Upper lobe of left lung (tissue), 6 donors: ENCODE measurements at places on chromosomes 16 and 17. TPM values are rescaled to one million over a fixed set of nuclear protein-coding genes. Genes with fewer than 3 reads are reported as not detected.
A peak's percentile ranks its signal among the peaks of the same experiment; 100 is the strongest.

Gene METTL22
- 85.0 TPM for total RNA-seq

Gene TLCD1
- total RNA-seq, result 23.3 TPM

Gene CCDC78
- total RNA-seq, result 17.1 TPM

Gene AXIN1
- total RNA-seq, result 28.1 TPM

Gene TEX19
- not detected for total RNA-seq

Gene FBXL20
- total RNA-seq, result 7.6 TPM

DNA sequence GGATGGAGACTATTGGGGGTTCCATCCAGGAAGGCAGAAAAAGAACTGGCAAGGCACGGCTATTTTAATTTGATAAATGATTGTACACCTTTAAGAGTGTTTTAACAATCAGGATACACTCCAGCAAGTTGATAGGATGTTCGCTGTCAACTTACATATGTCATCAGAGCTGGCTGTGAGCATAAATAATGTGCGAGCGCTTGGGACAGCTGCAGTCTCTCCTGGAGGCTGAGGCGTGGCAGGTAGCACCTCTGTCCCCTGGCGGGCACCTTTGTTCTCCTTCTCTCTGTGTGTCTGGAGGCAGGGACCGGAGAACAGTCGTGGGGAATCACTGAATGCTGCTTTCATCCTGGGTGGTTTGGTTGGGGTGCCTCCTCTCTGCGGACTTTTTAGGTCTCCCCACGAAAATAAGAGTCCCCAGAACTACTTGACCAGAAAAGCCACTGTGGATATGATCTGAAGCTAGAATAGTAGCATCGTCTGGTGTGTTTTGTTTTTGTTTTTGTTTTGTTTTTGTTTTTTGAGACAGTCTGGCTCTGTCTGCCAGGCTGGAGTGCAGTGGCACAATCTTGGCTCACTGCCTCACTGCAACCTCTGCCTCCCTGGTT is 9.4 kb downstream of the BAHCC1 start:
- no peaks in the 10 kb centered on the region for H3K36me3 ChIP-seq
- H3K27me3 ChIP-seq, result no peaks in the 10 kb centered on the region
- no peak overlapping the region for H3K4me3 ChIP-seq
- DNase-seq, result no peak
- peaks cover 68% of the 10 kb centered on the region for H3K4me1 ChIP-seq

DNA sequence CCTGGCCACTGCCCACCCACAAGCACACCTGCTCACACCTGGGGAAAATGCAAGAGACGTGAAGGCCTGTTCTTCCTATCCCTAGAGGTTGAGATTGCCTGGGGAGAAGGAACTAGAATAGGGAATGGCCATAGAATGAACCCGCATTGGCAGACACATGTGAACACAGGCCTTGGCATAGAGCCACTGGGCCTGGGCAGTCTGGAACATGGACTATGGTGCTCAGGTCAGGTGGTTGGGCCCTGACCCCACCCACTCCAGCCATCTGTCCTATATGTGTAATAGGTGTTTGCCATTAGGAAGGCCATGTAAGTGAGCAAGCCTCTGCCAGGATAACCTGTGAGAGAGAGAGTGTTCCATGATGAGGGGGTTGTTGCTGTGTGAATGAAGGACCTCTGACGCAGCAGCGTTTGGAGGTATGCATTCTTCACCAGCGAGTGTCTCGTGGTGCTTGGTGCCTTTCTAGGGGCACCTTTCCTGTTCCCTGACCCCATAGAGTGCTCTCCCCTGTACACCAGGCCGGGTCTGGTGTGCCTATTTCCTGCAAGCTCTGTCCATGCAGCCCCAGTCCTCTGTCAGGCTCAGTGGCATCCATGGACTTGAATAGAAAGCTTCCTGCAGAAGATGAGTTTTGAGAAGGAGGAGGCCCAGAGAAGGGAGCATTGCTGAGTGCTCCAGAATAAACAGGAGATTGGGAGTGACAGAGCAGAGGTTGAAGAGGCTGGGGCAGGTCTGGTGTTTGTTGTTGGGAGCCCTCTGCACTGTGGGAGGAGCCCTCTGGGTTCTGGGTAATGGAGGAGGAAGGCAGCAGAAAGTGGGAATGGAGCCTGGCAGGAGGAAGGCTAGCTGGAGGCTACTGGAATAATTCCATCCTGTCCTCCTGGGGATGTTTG is 15.6 kb downstream of the CTRL start:
- H3K4me3 ChIP-seq, result no peak overlapping the region
- H3K27ac ChIP-seq, result no peak overlapping the region
- H3K27me3 ChIP-seq, result no peaks in the 10 kb centered on the region
- H3K4me1 ChIP-seq, result peaks cover 22% of the 10 kb centered on the region

DNA sequence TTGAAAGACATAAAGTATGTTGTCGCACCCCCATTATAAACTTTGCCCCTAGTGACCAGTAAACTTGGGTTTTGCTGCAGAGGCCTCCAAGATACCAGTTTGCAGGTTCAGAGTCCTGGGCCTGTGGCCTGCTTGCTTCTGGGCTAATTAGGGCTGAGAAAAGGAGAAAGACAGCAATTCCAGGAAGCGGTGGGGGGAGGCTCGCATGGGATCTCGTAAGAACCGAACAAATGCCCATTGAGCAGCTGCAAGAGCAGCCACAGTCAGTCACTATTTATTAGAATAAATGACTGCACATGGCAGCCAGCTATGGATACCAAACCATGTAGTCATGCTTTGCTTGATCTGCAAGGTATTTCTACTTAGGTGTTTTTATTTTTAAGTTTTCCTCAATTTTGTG is 4.9 kb downstream of the SHISA9 start:
- no peaks in the 10 kb centered on the region for H3K36me3 ChIP-seq
- H3K4me3 ChIP-seq, result no peak overlapping the region
- H3K27ac ChIP-seq, result no peak overlapping the region
- H3K4me1 ChIP-seq, result no peaks in the 10 kb centered on the region
- no peak for DNase-seq

- no peaks in the 10 kb centered on the region for H3K27me3 ChIP-seq
- peak overlapping the region; percentile 75 for H3K4me3 ChIP-seq
- peak overlapping the region; percentile 97 for H3K27ac ChIP-seq
- peaks cover 11% of the 10 kb centered on the region for H3K4me1 ChIP-seq
- no peaks in the 10 kb centered on the region for H3K36me3 ChIP-seq
Measured at GRCh38 chr16:2881783-2882649, 999 bp upstream of the FLYWCH2 start.

- H3K27me3 ChIP-seq, result no peaks in the 10 kb centered on the region
- H3K4me3 ChIP-seq, result no peak overlapping the region
- no peaks in the 10 kb centered on the region for H3K4me1 ChIP-seq
- no peaks in the 10 kb centered on the region for H3K36me3 ChIP-seq
- no peak for DNase-seq
Measured at GRCh38 chr16:13839577-13839976, 80.4 kb upstream of the ERCC4 start.

- no peak for DNase-seq
- H3K27me3 ChIP-seq, result no peaks in the 10 kb centered on the region
- H3K36me3 ChIP-seq, result no peaks in the 10 kb centered on the region
- H3K4me1 ChIP-seq, result no peaks in the 10 kb centered on the region
Measured at GRCh38 chr17:76905836-76906235, 37.6 kb downstream of the MGAT5B start.

GRCh38 chr16:84323606-84324005 is 28.9 kb downstream of the WFDC1 start:
- no peak overlapping the region for H3K4me3 ChIP-seq
- H3K27me3 ChIP-seq, result no peaks in the 10 kb centered on the region
- H3K4me1 ChIP-seq, result no peaks in the 10 kb centered on the region
- no peak for DNase-seq

- no peak overlapping the region for H3K4me3 ChIP-seq
- no peaks in the 10 kb centered on the region for H3K27me3 ChIP-seq
- no peaks in the 10 kb centered on the region for H3K4me1 ChIP-seq
- no peaks in the 10 kb centered on the region for H3K36me3 ChIP-seq
- no peak for DNase-seq
- H3K27ac ChIP-seq, result no peak overlapping the region
Measured at GRCh38 chr17:78541488-78542206, 35.5 kb downstream of the DNAH17 start.

- H3K36me3 ChIP-seq, result no peaks in the 10 kb centered on the region
- no peak overlapping the region for H3K4me3 ChIP-seq
- H3K27me3 ChIP-seq, result no peaks in the 10 kb centered on the region
- no peaks in the 10 kb centered on the region for H3K4me1 ChIP-seq
Measured at GRCh38 chr17:73614256-73614655, 30.0 kb downstream of the SDK2 start.

DNA sequence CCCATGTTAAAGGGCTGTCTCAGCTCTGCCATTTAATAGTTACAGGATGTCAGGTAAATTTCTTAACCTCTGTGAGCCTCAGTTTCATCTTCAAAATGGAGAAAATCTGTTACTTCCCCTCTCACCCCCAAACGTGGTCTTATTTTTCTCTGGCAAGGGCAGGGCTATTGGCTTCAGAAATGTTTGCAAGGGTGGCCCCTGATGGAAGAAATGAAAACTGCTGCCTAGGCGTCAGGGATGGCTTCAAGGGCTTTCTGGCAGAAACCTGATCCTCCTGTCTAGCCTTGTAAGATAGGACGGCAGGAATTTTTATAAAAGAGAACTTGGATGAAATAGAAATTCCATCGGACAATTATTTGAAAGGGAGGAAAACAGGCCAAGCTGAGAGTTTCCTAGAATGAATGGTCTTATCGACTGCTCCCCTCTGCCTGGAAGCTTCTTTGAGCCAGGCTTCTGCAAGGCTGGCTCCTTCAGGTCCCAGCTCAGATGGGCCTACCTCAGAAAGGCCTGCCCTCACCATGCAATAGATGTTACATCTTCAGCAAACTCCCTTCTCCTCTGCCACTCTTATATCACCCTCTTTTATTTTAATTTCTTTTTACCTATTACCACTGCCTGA is 43.0 kb upstream of the TANGO6 start:
- H3K4me3 ChIP-seq, result no peak overlapping the region
- DNase-seq, result peak; percentile 55
- H3K36me3 ChIP-seq, result peaks cover 4% of the 10 kb centered on the region
- peaks cover 11% of the 10 kb centered on the region for H3K4me1 ChIP-seq
- no peak overlapping the region for H3K27ac ChIP-seq

DNA sequence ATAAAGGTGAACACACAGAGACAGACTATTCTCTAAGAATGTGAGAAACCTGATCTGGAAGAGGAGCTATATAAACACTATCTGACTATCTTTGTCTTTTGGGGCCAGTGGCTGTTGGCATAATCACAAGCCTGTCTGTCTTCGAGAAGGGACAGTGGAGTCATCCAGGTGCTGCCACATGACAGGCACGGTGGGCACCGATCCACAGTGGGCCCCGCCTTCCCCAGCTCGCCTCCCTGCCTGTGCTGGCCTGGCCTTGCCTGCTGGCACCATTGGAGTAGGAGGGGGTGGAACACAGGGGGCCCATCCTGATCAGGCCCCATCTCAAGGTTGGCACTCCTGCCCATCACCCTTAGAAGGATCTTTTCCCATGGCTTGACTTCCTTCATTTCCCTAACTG is 112.8 kb downstream of the CCDC182 start:
- H3K27ac ChIP-seq, result no peak overlapping the region
- no peaks in the 10 kb centered on the region for H3K27me3 ChIP-seq
- H3K36me3 ChIP-seq, result no peaks in the 10 kb centered on the region
- H3K4me3 ChIP-seq, result no peak overlapping the region
- no peaks in the 10 kb centered on the region for H3K4me1 ChIP-seq
- no peak for DNase-seq

GRCh38 chr17:40286473-40286872 is 1.2 kb upstream of the CDC6 start:
- H3K27me3 ChIP-seq, result no peaks in the 10 kb centered on the region
- H3K4me1 ChIP-seq, result peaks cover 27% of the 10 kb centered on the region
- DNase-seq, result no peak
- no peaks in the 10 kb centered on the region for H3K36me3 ChIP-seq
- no peak overlapping the region for H3K4me3 ChIP-seq

- H3K36me3 ChIP-seq, result no peaks in the 10 kb centered on the region
- peak overlapping the region; percentile 87 for H3K4me3 ChIP-seq
- peak; percentile 45 for DNase-seq
- no peaks in the 10 kb centered on the region for H3K27me3 ChIP-seq
Measured at GRCh38 chr17:78781104-78781892, 775 bp downstream of the CYTH1 start.

- H3K36me3 ChIP-seq, result no peaks in the 10 kb centered on the region
- H3K4me3 ChIP-seq, result no peak overlapping the region
- H3K4me1 ChIP-seq, result peaks cover 6% of the 10 kb centered on the region
- H3K27ac ChIP-seq, result no peak overlapping the region
- H3K27me3 ChIP-seq, result no peaks in the 10 kb centered on the region
Measured at GRCh38 chr16:29702269-29702668, 23.3 kb downstream of the QPRT start.

DNA sequence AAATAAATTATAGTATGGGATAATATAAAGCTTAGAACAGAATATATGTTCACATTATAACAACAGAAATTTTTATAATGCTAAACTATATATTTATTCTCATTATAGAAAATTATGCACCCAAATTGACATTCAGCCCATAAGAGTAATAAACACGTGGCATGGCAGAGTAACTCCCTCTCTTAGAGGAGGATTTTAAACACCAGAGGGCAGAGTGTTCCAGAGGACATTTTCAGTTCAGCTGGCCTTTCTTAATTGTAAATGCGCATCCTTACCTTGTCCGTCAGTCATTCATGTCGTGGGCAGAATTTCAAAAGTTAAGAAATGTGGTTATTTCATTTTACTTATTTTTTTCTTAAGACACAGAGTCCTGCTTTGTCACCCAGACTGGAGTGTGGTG is 147.1 kb downstream of the TANC2 start:
- DNase-seq, result no peak
- no peak overlapping the region for H3K27ac ChIP-seq
- H3K4me1 ChIP-seq, result no peaks in the 10 kb centered on the region
- no peaks in the 10 kb centered on the region for H3K27me3 ChIP-seq
- no peak overlapping the region for H3K4me3 ChIP-seq

GRCh38 chr16:73214825-73215677 is 167.1 kb upstream of the ZFHX3 start:
- no peaks in the 10 kb centered on the region for H3K27me3 ChIP-seq
- DNase-seq, result no peak
- H3K27ac ChIP-seq, result no peak overlapping the region

- peak overlapping the region; percentile 80 for H3K27ac ChIP-seq
- no peak overlapping the region for H3K4me3 ChIP-seq
- no peaks in the 10 kb centered on the region for H3K36me3 ChIP-seq
- peaks cover 25% of the 10 kb centered on the region for H3K4me1 ChIP-seq
Measured at GRCh38 chr16:49833796-49834530, 21.9 kb downstream of the ZNF423 start.

DNA sequence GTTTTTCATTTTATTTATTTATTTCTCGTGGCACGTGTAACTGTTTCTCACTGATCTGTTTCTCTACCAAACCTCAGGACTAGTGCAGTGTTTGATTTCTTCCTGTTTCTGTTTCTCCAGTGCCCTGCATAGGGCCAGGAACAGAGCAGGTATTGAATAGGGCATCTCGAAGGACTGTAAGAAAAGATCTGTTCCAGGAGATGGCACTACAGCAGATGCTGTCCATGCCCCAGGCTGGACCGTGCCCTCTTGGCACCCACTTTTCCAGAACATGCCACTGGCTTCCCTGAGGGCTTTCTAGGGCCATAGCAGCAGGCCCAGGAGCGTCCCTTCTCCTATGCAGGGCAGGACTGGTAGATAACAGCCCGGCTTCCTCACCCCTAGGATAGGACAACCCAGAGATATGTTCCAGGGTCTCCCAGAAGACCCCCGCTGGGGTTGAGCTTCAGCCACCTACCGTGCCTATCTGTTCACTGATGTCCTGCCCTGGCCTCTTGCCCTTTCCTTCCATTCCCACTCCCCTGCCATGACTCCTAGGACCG is 4.4 kb downstream of the SNX20 start:
- H3K4me3 ChIP-seq, result no peak overlapping the region
- H3K4me1 ChIP-seq, result no peaks in the 10 kb centered on the region
- DNase-seq, result no peak
- H3K27ac ChIP-seq, result peak overlapping the region; percentile 77
- H3K27me3 ChIP-seq, result no peaks in the 10 kb centered on the region
- H3K36me3 ChIP-seq, result peaks cover 12% of the 10 kb centered on the region

- DNase-seq, result no peak
- H3K27ac ChIP-seq, result no peak overlapping the region
- H3K27me3 ChIP-seq, result no peaks in the 10 kb centered on the region
- H3K4me1 ChIP-seq, result peaks cover 11% of the 10 kb centered on the region
- no peak overlapping the region for H3K4me3 ChIP-seq
Measured at GRCh38 chr16:78553268-78554039, 454.0 kb downstream of the WWOX start.
